ENCODE measurements at places on chromosomes 16 and 17. TPM values are rescaled to one million over a fixed set of nuclear protein-coding genes. Genes with fewer than 3 reads are reported as not detected.

The ASGR1 gene
- 0.64 TPM for total RNA-seq

The ACSM5 gene
- 0.25 TPM for total RNA-seq

DNA sequence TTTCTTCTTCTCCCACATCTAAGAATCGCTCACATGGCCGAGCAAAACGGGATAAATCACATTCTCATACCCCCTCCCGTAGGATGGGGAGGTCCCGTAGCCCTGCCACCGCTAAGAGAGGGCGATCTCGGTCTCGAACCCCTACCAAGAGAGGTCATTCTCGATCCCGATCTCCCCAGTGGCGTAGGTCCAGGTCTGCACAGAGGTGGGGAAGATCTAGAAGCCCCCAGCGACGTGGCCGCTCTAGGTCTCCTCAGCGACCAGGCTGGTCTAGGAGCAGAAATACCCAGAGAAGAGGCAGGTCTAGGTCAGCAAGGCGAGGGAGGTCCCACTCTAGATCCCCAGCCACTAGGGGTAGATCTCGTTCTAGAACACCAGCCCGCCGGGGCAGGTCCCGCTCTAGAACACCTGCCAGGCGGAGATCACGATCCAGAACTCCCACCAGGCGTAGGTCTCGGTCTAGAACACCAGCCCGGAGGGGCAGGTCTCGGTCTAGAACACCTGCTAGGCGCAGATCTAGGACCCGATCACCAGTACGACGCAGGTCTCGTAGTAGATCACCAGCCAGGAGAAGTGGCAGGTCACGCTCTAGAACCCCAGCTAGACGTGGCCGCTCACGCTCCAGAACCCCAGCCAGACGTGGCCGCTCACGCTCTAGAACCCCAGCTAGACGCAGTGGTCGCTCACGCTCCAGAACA lies 9.6 kb downstream of the SRRM2 start:
- H3K4me1 ChIP-seq = no peaks in the 10 kb centered on the region
- H3K4me3 ChIP-seq = no peak overlapping the region
- no peak overlapping the region for H3K27ac ChIP-seq
- H3K27me3 ChIP-seq = no peaks in the 10 kb centered on the region
- no peak for DNase-seq

The KCNG4 gene
- total RNA-seq = not detected

DNA sequence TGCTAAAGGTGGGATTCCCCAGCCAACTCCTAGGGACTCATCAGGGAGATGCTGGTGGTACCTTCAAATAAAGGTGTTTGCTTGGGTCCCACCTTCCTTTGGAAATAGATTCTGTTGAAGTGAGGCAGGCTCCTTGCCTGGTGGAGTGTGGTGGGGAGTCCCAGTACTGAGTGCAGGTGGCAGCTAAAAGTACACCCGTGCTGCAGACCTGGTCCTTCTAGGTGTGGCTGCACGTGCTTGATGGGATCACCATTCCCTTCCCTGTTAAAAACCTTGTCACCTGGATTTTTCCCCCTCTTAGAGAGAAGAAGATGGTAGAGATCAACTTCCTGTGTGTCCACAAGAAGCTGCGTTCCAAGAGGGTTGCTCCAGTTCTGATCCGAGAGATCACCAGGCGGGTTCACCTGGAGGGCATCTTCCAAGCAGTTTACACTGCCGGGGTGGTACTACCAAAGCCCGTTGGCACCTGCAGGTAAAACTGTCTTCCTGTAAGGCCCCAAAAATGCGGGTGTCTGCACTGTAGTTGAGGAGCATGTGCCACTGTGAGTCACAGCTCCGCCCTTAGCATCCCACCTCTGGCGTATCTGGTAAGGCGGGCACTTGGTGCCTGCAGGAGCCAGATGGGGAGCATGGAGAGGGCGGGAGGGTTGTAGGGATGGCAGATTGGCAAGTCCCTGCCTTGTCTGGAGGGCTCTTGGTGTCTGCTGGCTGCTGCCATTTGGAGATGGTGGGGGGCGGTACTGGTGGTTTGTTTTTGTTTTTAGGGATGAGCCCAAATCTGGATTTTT lies 34.0 kb downstream of the PLCD3 start:
- no peak overlapping the region for H3K4me3 ChIP-seq
- H3K27me3 ChIP-seq = no peaks in the 10 kb centered on the region
- no peaks in the 10 kb centered on the region for H3K36me3 ChIP-seq

The DPEP3 gene
- total RNA-seq = not detected

The PGP gene
- 3.6 TPM for total RNA-seq

DNA sequence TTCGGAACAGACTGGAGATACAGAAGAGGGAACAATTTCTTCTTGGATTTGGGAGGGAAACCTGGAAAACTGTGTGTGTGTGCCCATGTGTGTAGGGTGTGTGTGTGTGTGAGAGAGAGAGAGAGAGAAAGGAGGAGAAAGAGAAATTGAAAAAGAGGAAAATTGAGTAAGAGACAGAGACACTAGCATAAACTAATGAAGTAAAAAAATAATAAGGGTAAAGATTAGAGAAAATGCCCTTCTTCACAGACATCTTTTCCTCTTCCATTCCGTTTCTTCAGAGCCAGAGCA lies 13.9 kb upstream of the HOXB2 start:
- H3K4me1 ChIP-seq = no peaks in the 10 kb centered on the region
- no peak overlapping the region for H3K4me3 ChIP-seq
- no peaks in the 10 kb centered on the region for H3K27me3 ChIP-seq

The KIF2B gene
- total RNA-seq = not detected

DNA sequence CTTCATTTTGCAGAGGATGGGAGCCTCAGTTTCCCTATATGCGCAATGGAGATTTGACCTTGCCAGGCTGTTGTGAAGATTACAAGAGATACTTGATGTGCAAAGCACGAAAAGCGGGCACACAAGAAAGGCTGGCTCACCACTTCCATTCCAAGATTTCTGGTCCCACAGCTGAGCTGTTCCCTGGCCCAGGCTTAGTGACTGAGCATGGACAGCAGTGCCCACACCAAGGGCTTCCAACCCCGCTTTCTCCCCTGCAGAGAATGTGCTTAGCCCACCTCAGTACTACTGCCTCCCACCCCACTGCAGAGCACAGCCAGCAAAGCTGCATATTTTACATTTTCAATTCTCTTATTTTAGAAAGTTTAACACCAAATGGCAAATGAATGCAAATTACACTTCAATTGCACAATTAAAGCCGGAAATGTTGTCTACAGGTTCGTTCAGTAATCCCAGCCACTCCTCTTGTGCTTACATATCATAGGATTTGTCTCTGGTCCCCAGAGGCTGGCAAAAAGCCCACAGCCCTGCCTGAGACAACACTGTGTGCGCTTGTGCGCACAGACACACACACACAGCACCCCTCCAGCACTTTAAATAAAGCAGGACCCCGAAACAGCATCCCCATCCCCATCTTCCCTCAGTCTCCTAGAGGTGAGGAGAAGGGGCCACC lies 51.8 kb downstream of the VAC14 start:
- no peak for DNase-seq

- DNase-seq = no peak
- no peaks in the 10 kb centered on the region for H3K4me1 ChIP-seq
- no peaks in the 10 kb centered on the region for H3K27me3 ChIP-seq
- no peak overlapping the region for H3K4me3 ChIP-seq
Measured at GRCh38 chr16:35743101-35743692, 2283.8 kb downstream of the TP53TG3F start.

The C1QTNF1 gene
- total RNA-seq = 5.4 TPM

The KRTAP4-5 gene
- not detected for total RNA-seq

DNA sequence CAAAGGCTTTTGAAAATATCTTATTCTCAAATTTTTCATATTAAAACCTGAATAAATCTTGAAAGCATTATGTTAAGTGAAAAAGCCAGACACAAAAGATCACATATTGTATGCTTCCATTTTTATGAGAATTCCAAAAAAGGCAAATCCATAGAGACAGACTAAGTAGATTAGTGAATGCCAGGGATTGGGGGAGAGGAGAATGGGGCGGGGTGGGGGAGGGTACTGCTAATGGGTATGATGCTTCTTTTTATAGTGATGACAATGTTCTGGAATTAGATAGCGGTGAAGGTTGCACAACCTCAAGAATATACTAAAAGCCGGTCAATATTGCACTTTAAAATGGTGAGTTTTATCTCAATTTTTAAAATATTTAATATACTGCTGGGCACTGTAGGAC lies 44.0 kb downstream of the XPO6 start:
- H3K27ac ChIP-seq = no peak overlapping the region
- H3K36me3 ChIP-seq = no peaks in the 10 kb centered on the region
- no peak for DNase-seq
- no peak overlapping the region for H3K4me3 ChIP-seq
- no peaks in the 10 kb centered on the region for H3K27me3 ChIP-seq

The CCL4L2 gene
- total RNA-seq = 0.76 TPM

DNA sequence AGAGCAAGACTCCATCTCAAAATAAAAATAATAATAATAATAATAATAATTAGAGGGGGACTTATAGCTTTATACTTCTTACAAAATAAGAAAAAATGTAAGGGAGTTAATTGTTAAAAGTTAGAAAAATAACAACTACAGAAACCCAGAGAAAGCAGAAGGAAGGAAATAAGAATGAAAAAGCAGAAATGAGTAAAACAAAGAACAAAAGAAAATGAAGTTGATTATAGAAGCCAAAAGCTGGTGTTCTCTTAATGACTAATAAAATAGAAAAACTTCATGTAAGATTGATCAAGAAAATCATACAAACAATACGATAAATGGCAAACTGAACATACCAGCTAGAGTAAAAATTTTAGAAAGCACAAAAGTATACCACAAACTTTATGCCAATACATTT lies 6.8 kb upstream of the NSMCE1 start:
- H3K27me3 ChIP-seq = no peaks in the 10 kb centered on the region
- no peaks in the 10 kb centered on the region for H3K4me1 ChIP-seq
- H3K4me3 ChIP-seq = no peak overlapping the region
- no peak overlapping the region for H3K27ac ChIP-seq
